NCI-H524 (cell line): ENCODE measurements at places on chromosomes 7 and 10.

GRCh38 chr7:39754326-39755120 is 131.2 kb downstream of the RALA start:
- DNase-seq: no peak

DNA sequence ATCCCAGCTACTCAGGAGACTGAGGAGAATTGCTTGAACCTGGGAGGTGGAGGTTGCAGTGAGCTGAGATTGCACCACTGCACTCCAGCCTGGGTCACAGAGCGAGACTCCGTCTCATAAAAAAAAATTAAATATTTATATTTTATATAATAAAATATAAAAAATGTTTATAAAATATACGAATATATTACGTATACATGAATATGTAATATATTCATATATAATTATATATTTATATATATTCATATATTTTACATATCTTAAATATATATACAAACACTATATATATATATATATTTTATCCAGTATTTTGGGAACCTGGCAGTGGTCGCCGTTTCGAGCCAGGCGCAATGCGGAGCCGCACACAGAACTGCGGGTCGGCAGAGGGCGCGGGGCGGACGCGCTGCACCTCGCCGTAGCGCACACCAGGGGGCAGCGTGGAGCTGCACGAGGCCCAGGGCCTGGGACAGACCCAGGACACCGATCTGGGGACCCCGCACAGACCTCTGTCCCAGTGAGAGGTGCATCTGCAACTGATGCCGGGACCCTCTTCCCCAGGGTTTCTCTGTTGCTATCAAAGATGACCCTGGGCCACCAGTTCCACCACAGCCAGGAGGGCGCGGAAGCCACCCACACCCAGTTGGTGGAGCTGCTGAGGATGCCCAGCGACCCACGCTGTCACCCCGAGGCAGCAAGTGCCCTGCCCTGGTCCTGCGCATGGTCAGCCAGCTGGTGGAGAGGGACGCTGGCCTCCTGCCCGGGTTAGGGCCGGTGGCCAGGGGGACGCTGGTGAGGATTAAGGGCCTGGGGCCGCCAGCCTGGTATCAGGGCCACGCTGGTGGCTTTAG is 22.7 kb downstream of the AP5Z1 start:
- peak; percentile 13 for DNase-seq

DNA sequence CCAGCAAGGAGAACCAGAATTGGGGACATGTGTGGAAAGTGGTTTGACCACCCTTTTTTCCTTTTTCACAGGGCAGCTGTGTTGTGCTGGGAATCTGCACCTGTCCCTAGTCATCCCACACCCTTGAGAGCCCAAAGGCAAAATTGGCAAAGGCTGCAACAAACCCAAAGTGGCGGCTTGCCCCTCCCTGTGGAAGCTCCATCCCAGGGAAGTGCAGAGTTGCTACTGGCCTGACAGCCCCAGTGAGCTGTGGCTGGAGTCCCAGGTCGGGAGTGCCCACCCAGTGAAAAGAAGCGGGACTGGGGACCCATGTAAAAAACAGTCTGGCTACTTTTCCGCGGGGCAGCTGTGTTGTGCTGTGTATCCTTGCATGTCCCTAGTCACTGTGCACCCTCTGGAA is 109.1 kb upstream of the GRM3 start:
- DNase-seq: no peak

- DNase-seq: no peak
Measured at GRCh38 chr7:127733986-127734385, 82.0 kb downstream of the SND1 start.

DNA sequence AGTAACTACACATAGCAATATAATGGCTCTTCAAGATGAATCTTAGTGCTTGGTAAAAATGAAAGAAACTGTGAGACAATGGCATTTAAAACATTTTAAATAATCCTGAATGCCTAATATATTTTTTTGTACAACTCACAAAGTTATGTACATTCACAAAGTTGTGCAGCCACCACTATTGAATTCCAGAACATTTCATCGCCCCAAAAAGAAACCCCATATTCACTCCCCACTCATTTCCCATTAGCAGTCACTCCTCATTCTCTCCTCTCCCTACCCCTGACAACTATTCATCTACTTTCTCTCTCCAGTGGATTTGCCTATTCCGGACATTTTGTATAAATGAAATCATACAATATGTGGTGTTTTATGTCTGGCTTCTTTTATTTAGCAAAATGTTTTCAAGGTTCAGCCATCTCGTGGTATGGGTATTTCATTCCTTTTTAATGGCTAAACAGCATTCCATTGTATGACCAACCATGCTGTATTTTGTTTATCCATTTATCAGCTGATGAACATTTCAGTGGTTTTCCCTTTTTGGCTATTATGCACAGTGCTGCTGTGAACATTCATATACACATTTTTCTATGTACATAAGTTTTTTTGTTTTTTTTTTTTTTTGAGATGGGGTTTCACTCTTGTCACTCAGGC is 34.7 kb downstream of the ENTPD7 start:
- no peak for DNase-seq

DNA sequence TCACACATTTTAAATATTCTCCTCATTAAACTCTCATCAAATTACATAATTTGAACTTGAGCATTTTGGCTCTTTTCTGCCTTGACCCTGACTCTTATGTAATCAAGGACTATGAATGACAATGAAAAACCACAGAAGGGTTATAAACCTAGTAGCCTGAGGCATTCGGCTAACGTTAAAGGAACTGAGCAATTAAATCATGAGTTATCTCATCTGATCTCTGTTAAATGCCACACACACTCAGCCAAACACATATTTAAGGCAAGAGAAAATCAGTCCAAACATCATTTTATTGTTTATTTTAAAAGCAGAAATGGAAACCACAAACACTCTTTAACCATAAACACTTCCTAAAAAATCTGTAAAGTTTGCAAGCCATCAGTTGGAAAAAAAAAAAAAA is 204.3 kb downstream of the DGKI start:
- DNase-seq: no peak

GRCh38 chr7:135884495-135885232 is 92.5 kb downstream of the MTPN start:
- DNase-seq: no peak

DNA sequence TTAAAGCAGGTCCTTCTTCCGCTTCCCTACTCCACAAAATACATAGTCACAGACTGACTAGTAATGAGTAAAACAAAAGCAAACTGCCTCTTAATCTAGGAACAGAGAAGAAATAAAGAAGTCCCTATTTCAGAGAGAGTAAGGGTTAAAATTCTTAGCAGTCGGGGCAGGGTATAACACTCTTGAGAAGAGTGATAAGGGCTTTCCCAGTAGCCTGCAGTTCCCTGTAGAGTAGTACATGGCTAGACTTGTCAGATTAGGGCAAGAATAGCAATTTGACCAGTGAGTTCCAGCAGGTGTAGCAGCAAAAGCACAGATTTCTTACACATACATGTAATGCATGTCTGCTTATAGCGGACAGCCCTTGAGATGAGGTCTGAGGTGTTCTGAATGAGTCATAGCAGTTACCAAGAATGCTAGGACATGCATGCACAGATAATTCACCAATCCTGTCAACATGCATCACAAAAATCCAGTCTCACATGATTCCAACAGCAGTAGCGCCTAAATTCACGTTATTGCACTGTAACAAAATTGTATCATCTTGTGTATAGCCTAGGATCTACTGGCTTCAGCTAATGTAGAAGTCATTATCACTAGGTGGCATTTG is 40.7 kb downstream of the BTRC start:
- DNase-seq: no peak

DNA sequence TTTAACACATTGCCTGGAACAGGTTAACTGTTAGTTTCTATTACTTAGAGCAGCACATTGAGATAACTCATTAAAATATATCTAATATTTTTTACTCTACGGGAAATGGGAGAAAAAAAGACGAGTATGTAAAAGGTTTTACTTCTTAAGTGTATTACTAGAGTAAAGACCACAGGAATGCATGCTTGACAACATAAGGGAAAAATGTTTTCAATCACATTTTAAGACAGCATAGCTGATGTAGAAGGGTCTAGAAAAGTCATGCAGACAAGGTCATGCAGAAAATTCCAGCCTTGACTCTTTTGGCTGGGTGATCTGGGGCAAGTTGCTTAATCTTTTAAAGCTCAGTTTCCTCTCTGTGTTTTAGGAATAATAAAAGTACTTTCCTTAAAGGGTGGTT is 806.2 kb downstream of the CNTNAP2 start:
- DNase-seq: no peak

- no peak for DNase-seq
Measured at GRCh38 chr10:17643339-17643754, 604 bp upstream of the STAM start.

DNA sequence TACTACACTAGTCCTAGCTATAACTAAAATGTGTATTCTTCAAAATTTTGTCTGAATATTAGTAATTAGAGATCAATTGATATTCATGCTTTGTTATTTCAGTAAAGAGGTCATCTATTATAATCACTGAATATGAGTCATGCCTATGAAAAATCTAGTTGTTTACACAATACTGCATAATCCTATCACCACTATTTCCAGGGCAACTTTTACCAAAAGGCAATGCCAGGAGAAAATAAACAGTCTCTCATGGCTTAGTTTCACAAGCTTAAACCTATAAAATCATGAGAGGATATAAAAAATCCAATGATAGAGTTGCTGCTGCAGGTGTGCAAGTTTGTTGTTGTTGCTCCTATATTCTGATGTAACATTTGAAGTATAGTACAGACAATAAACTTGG is 149.9 kb upstream of the COL1A2 start:
- DNase-seq: no peak

- no peak for DNase-seq
Measured at GRCh38 chr7:134476044-134476443, 17.1 kb upstream of the AKR1B1 start.

- no peak for DNase-seq
Measured at GRCh38 chr7:32677593-32677992, 182.3 kb downstream of the AVL9 start.

GRCh38 chr7:132618956-132619305 is 42.7 kb upstream of the PLXNA4 start:
- DNase-seq: no peak

DNA sequence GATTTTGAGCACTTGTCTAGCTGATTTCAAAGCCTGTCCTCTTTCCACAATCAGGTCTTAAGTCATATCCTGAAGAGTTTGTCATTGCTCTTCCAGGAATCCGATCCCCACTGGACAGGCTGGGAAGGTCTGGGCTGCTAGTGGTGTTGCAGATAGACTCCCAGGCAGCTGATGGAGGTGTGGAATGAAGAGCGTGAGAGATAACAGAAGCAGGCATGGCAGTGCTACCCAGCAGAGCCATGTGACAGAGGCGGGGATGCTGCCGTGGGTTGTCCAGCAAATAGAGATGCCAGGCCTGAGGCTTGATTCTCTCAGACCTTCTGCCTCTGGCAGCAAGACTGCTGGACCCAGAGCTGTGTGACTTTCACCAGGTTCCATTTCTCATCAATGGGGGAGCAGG is 116.5 kb upstream of the EEPD1 start:
- no peak for DNase-seq

GRCh38 chr7:16708980-16709379 is 44.6 kb upstream of the TSPAN13 start:
- DNase-seq: no peak

DNA sequence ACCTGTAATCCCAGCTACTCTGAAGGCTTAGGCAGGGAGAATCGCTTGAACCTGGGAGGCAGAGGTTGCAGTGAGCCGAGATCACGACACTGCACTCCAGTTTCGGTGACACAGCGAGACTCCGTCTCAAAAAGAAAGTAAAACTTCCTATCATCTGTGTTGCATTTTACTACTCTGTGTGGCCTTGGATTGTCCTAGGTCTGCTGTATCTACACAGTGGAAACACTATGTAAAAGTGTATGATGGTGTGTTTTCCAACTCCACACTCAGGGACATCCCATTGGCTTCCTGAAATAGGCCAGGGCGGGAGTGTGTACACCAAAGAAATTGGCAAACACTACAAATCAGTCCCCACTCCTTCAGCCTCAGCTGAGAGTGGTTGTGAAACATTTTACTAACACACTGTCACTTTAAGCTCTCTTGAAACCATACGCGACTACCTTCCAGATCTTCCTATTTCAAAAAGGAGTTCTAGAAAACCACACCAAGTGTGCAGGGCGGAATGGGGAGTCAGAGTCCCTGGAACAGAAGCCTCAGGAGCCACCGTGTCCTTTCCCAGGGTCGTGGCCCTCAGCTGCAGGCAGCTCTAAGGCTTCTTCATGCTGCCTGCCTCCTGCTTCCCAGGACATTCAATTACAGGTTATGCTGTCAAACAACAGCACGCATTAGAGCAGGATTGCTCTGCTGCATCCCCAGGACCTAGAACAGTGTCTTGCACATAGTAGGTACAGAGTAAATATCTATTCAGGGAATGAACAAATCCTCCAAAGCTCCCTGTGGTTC is 275.4 kb downstream of the PARD3 start:
- DNase-seq: no peak

DNA sequence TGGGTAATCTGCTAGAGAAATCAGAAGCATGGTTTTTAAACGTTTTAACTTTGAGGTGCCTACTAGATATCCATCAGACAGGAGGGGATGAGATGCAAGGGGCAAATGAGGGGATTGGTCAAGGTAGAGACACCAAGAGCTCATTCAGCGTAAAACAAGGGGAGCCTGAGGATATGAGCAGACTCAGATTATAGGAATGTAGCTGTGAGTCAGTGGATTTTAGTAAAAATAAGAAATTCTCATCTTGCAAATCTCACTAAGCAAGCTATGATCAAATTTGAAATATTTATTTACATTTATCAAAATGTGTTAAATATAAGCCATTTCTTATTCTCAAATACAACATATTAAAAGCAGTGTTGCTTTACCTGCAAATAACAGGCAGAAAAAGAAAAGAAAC is 21.4 kb upstream of the TFEC start:
- no peak for DNase-seq

- DNase-seq: no peak
Measured at GRCh38 chr10:116587878-116588591, 2.7 kb upstream of the PNLIPRP1 start.

GRCh38 chr7:35701287-35701900 is 6.5 kb upstream of the HERPUD2 start:
- no peak for DNase-seq

DNA sequence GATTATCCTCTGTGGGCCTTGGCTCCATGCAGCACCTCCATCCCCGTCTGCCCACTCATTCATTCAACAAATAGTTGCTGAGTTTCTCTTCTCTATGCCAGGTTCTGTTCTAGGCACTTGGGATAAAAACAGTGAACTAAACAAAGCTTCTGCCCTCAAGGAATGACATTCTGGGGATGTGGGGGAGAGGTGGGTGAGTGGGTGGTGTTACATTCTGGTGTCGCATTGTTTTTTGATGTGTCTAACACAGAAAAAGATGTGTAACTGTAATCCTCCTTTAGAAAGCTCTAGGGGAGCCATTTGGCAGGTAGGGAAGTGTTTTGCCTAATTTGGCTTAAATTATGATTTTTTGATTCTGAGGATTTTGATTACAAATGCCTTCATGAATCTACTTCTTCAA is 21.4 kb downstream of the AUTS2 start:
- no peak for DNase-seq
